Prostate gland (tissue), 2 donors: ENCODE measurements at places on chromosomes 6 and 20.
A peak's percentile ranks its signal among the peaks of the same experiment; 100 is the strongest.

- no peak for DNase-seq
Measured at GRCh38 chr20:55792049-55792448, 213.3 kb downstream of the CBLN4 start.

GRCh38 chr20:22070610-22071058 lies 365.2 kb downstream of the PAX1 start:
- no peak for DNase-seq

DNA sequence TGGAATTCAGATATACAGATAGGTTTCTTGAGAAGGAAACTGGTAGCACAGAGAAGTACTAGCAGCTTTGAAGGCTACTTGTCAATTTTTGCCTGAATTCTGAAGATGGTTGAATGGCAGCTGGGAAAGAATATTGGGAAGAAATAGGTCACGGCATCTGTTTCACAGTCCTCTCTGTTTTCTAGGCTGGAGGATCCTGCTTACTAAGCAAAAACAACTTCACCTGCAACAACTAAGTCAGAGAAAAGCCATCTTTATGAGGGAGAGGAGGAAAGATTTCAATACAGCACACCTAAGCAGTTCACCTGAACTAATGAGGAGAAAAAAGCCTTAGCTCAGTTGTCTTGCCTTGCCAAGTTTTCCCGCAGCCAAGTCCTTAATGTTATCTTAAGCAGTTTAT lies 975.5 kb upstream of the EPHA7 start:
- no peak for DNase-seq

- no peak for DNase-seq
Measured at GRCh38 chr20:58649288-58650180, 1.5 kb upstream of the STX16 start.

- no peak for DNase-seq
Measured at GRCh38 chr6:90694802-90695201, 107.9 kb upstream of the MAP3K7 start.

DNA sequence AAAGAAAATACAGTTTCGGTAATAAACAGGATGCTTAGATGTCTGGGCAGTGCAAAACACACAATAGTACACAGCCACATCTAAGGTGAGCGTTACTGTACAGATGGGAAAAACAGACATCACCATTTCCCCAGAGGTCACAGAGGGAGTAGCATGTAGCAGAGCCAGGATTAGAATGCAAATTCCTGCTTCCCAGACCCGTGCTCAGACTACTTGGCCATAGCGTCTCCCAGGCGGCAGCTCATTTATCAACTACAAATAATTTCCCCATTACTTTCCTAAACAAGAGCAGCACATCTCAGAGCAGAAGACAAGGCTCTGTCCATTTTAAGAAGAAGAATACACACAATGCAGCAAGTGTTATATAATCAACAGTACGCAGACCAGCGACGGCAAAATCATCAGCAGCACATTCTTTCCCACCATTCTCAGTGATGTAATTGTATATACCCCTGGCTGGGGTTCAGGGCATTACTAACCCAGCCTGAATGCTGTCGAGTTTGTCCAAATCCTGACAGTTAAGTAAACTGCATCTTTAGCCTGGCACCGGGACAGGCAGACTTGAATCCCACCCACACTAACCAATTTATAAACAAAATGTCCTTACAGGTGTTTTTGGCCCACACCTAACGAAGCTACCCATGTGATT lies 61.9 kb downstream of the CNKSR3 start:
- DNase-seq = no peak

DNA sequence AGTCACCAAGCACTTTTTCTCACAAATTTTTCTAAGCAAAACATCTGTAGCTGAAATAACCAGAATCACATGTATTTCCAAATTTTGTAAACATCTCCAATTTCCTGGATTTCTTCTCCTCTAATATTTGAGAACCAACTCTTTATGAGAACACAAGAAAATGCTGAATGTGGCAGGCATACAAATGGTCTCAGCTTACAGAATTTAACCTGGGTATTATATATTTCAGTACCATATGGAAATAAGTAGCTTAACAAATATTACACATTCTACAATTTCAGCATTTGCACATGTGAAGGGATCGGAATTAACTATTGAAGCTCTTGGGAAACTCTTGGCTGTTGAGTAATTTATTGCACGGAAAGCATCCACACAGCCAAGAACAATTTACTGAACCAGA lies 92.5 kb downstream of the TBXT start:
- DNase-seq = no peak

DNA sequence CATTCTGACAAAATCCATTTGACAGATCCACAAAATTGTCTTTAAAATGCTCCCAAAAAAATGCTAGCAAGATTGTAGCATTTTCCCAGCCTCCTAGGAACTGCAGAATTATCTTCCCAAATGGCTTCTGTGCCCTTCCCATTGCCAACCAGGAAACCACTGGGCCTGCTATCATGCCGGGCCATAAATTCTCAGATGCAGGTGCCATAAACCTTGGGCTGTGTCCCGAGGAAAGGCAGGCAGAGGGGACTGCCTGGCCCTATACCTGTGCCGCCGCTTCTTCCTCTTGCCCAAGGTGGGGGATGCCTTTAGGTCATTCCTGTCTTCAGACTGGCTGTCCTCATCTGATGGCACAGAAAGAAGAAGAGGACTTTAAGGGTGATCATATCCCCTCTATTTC lies 2.8 kb downstream of the VSX1 start:
- no peak for DNase-seq

GRCh38 chr6:157768863-157769551 lies 54.0 kb upstream of the SNX9 start:
- no peak for DNase-seq

- no peak for DNase-seq
Measured at GRCh38 chr6:148885136-148885865, 138.5 kb downstream of the UST start.

GRCh38 chr6:150029276-150029675 lies 3.9 kb upstream of the RAET1L start:
- no peak for DNase-seq

DNA sequence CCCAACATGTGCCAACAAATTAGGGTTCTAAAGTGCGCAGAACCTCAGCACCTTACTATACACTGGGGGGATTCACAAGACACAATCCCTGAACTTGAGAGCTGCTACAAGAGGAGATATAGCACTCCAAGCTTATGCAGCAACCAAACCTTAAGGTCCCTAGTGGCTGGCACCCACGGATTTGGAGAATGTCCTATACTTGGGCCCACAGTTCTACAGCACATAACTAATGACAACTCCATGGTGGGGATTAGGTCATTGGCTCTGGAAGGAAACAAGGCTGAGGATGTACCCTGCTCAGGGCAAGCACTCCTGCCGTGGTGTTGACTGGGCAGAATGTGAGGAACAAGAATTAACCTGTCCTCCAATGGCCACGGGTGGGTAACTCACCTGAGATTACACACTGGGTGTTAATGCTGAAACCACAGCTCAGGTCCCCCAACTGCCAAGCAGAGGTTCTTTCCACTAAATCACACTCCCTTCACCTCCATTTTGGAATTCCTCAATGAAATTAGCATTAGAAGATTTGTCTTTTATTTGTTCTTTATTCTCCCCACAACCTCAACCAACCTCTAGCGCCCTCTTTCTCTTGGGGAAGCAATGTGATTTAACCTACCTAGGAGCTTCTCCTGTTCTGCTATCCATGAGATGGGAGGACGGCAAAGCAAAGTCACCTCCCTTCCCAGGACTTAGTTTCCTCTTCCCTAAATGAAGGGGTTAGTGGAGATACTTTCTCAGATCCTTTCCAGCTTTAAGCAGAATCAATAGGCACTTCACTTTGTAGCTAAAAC lies 32.0 kb downstream of the TRERF1 start:
- no peak for DNase-seq

GRCh38 chr6:122804962-122805485 lies 16.0 kb downstream of the SMPDL3A start:
- no peak for DNase-seq

DNA sequence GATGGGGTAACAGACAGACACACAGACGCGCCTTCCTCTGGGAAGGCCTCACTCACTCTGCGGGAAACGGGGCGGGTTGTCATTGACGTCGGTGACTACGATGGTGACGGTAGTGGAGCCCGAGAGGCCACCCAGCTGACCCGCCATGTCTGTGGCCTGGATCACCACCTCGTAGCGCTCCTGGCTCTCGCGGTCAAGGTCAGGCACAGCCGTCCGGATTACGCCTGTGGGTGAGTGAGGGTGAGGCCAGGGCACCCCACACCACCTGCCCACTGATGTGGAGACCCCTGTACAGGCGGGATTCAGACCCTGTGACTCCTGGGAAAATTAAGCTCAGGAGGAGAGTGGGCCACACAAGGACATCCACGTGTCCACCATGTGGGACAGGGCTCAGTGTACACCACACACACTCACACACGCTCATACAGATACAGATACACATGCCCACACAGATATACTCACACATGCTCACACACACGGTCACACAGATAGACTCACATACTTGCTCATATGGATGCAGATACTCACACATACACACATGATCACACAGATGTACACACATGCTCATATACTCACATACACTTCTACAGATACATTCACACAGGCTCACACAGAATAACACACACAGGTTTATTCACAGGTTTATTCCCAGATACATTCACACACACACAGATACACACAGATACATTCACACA lies 91.4 kb downstream of the CDH22 start:
- no peak for DNase-seq

- DNase-seq = no peak
Measured at GRCh38 chr6:143058987-143059386, 1.7 kb upstream of the AIG1 start.

DNA sequence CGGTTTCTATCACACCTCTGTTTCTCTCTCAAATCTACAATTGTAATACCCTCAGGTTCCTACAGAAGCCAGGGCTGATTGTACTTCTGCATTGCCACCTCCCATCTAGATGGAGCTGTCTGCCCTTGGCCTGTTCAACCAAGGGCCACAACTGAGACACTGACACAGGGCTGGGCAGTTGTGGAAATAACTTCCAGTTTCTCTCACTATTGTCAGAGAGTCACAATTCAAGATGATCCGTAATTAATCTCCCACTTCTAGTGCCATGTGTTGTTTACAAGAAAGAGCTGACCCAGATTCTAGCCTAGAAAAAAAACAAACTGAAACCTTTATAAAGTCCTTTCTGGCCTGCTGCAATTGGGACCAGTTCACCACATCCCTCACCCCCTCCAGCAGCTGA lies 22.2 kb downstream of the RCAN2 start:
- no peak for DNase-seq

DNA sequence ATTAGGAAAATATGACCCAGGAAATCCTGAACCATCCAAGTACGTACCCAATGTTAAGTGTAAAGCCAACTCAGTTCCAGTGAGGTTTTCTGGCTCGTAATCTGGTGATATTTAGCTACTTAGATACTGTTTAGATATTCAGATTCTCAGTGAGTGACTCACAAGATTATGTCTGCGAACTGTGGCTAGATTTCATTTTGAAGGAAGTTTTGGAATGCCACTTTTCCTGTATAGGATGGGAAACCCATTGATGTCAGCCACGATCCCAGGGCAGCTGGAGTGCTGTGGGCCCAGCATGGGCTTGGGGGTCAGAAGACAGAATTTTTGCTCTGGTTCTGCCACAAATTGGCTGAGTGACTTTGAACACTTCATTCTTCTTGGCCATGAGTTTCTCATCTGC lies 76.3 kb downstream of the TMEM170B start:
- DNase-seq = no peak

DNA sequence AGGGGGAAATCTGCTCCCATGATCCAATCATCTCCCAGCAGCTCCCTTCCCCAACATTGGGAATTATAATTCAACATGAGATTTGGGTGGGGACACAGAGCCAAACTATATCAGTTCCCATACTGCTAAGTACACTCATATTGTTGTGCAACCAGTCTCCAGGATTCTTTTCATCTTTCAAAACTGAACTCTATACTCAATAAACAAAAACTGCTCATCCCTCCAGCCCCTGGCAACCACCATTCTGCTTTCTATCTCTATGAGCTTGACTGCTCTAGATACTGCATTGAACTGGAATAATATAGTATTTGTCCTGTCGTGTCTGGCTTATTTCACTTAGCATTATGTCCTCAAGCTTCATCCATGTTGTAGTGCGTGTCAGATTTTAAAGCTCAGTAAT lies 42.9 kb downstream of the STX11 start:
- DNase-seq = no peak

- peak; percentile 35 for DNase-seq
Measured at GRCh38 chr20:44211177-44212039, 837 bp upstream of the OSER1 start.

DNA sequence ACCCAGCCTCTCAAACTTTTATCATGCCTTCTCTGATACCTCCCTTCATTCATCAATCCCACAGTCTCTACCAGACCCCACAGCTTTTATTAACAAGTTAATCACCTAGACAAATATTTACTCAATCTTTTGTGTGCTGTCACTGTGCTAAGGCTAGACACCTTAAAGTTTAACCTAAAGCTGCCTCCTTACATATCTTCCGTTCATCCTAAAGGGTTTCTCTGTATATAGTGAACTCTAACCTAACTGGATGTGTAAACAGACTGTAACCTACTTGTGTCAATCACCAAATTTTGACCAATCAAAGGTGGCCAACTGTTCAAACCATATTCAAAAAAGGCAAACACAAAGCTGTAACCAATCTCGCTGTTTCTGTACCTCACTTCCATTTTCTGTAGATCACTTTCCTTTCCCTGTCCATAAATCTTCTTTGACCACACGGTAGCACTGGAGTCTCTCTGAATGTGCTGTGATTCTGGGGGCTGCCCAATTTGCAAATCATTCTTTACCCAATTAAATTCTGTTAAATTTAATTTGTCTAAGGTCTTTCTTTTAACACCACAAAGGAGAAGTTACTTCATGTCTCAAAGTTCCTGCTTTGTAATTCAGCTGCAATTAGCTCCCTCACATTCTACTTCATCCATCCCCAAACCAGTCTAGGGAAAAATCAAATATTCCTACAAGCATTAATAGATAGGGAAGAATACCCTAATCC lies 72.5 kb downstream of the ARHGAP18 start:
- no peak for DNase-seq

- peak; percentile 27 for DNase-seq
Measured at GRCh38 chr6:72748759-72749158, 126.9 kb downstream of the KCNQ5 start.

DNA sequence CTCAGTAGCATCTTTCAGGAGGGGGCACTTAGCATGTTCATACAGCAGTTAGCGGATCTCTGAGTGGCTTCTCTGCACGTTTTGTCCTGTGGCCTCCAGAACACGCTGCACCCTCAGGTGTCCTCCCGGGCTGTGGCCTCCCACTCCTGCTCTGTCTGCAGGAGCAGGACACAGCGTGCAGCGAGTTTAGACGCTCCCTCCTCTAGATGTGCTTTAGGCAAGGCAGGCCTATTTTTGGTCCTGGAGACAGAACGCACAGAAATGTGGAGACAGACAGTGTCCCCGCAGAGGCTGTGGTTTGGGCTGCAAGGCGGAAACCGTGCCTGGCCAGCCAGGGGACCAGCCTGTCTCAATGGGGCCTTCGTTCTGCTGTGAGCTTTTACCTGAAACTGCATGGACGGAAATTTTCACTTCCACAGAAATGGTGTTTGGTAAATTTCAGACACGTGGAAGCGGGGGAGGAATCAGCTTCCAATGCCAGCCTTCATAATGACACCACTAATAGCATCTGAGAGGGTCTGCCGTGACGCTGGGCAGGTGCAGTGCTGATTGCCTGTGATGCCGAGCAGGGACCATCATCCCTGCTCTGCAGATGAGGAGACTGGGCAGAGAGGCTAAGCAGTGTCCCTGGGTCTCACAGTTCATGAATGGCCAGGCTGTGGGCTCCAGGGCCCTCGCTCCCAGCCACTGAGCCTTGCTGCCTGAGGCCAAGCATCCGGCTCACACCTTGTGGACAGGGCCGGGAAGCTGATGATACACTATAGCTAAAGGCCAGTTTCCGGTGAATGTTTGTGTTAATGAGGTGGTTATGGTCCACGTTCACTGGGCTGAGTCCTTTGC lies 120.9 kb downstream of the SYCP2 start:
- DNase-seq = no peak
